ENCODE measurements at places on chromosomes 16 and 17.

DNA sequence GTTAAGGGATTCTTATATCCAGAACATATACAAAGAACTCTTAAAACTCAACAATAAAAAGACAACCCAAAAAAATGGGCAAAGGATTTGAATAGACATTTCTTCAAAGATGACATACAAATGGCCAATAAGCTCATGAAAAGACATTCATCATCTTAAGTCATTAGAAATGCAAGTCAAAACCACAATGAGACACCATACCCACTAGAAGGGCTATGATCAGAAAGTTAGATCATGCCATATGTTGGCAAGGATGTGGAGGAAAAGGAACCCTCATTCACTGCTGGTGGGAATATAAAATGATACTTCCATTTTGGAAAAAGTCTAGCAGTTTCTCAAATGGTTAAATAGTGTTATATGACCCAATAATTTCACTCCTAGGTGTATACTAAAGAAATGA lies 9.4 kb downstream of the PLD6 start:
- no peak overlapping the region for H3K4me3 ChIP-seq
- H3K4me1 ChIP-seq: peaks cover 3% of the 10 kb centered on the region
- H3K36me3 ChIP-seq: no peaks in the 10 kb centered on the region

DNA sequence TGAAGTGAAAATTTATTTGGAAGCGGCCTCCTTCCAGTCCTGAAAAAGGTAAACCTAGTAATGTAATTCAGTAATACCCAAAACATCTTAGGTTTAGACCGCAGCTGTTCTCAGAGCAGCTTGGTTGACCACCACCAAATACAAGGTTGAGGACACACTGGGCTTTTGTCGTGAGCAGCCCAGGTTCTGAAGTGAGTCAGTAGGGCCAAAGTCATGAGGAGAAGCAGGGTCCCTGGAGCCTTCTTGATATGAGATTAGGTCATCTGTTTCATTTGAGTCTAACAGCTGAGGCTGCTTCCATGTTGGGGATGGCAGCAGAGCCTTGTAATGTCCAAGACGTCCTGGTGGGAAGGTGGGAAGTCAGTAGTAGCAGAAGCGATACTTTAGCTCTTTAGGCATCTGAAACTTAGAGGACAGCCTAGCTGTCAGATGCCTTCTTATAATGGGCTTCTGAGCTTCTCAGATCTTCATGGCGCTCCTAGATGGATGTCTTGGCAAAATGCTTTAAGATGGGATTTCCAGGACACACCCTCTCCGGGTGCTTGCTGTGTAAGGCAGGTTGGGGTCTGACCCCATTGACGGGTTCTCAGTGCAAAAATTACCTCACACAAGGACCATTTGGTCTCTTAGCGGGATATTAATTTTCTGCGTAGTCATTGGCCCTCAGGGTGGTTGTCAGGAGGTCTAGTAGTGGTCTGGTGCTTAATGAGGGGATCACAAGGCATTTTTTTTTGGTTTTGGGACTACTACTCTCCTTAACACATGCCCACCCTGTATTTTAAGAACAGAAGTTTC lies 2.4 kb downstream of the ALKBH5 start:
- no peak for DNase-seq
- H3K27me3 ChIP-seq: no peaks in the 10 kb centered on the region
- H3K4me3 ChIP-seq: peak overlapping the region; percentile 95
- peaks cover 47% of the 10 kb centered on the region for H3K4me1 ChIP-seq

GRCh38 chr17:73686126-73686525 lies 41.9 kb upstream of the SDK2 start:
- DNase-seq: no peak
- peaks cover under 1% of the 10 kb centered on the region for H3K4me1 ChIP-seq
- no peak overlapping the region for H3K27ac ChIP-seq

- no peak for DNase-seq
- no peak overlapping the region for H3K4me3 ChIP-seq
- no peaks in the 10 kb centered on the region for H3K4me1 ChIP-seq
Observed at GRCh38 chr16:27127308-27127707, 60.6 kb downstream of the C16orf82 start.

- H3K36me3 ChIP-seq: peaks cover 6% of the 10 kb centered on the region
- no peak for DNase-seq
- H3K27me3 ChIP-seq: no peaks in the 10 kb centered on the region
Observed at GRCh38 chr16:1311212-1311737, 1.8 kb downstream of the UBE2I start.

GRCh38 chr16:67386861-67387455 lies 6.3 kb downstream of the TPPP3 start:
- no peak for DNase-seq
- H3K4me1 ChIP-seq: peaks cover 12% of the 10 kb centered on the region
- no peak overlapping the region for H3K4me3 ChIP-seq
- H3K27me3 ChIP-seq: peaks cover 11% of the 10 kb centered on the region
- H3K36me3 ChIP-seq: no peaks in the 10 kb centered on the region

GRCh38 chr17:76111956-76112355 lies 8.4 kb upstream of the EXOC7 start:
- DNase-seq: no peak
- H3K27ac ChIP-seq: no peak overlapping the region
- no peak overlapping the region for H3K4me3 ChIP-seq
- H3K4me1 ChIP-seq: no peaks in the 10 kb centered on the region
- H3K27me3 ChIP-seq: no peaks in the 10 kb centered on the region

- DNase-seq: no peak
- peaks cover 7% of the 10 kb centered on the region for H3K27me3 ChIP-seq
- peak overlapping the region; percentile 12 for H3K4me3 ChIP-seq
- peak overlapping the region; percentile 19 for H3K27ac ChIP-seq
- H3K36me3 ChIP-seq: no peaks in the 10 kb centered on the region
- peaks cover 50% of the 10 kb centered on the region for H3K4me1 ChIP-seq
Observed at GRCh38 chr16:50696126-50696525, 2.7 kb downstream of the NOD2 start.

DNA sequence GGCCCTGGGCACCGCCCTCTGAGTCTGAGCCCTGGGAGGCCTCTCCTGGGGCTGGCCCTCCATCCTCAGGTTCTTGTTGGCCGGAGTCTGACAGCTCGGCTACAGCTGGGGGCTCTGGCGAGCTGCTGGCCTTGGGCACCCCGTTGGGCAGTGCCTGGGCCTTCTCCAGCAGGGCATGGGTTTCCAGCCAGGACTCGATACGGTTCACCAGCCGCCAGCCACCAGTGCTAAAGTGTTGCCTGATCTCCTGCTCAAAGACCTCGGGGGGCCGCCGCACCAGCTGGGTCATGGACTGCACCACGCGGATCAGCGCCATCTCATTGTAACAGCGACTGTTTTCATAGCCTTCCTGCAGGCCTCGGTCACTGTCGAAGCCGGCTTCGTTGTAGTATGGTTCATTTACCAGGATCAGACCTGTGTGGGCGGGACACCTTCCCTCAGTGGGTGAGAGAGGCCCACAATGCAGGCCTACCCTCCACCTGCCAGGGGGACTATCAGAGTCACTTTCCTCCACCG lies 6.8 kb downstream of the SPHK1 start:
- H3K36me3 ChIP-seq: peaks cover 15% of the 10 kb centered on the region
- no peak overlapping the region for H3K4me3 ChIP-seq
- peaks cover 5% of the 10 kb centered on the region for H3K4me1 ChIP-seq
- no peak overlapping the region for H3K27ac ChIP-seq
- no peaks in the 10 kb centered on the region for H3K27me3 ChIP-seq

- peak overlapping the region; percentile 53 for H3K27ac ChIP-seq
- H3K36me3 ChIP-seq: no peaks in the 10 kb centered on the region
- DNase-seq: peak; percentile 68
- peaks cover 3% of the 10 kb centered on the region for H3K27me3 ChIP-seq
Observed at GRCh38 chr16:67244387-67245185, 2.7 kb downstream of the FHOD1 start.

DNA sequence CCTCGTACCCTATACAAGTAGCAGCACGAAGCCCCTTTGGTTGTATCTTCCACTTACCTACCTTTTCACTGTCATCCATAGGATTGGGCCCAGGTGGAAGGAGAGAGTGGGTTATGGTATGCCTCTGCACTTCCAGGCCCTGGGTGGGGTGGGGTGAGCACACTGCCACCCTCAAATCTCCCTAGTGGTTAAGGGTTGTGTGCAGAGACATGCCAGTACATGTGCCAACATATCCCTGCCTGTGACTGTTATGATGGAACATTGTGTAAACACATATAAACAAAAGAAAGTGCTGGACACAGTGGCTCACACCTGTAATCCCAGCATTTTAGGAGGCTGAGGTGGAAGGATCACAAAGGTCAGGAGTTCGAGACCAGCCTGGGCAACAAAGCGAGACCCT lies 11.1 kb downstream of the HROB start:
- no peaks in the 10 kb centered on the region for H3K27me3 ChIP-seq
- no peak overlapping the region for H3K4me3 ChIP-seq
- no peak overlapping the region for H3K27ac ChIP-seq

- no peak overlapping the region for H3K4me3 ChIP-seq
- peaks cover 8% of the 10 kb centered on the region for H3K4me1 ChIP-seq
- peaks cover 1% of the 10 kb centered on the region for H3K27me3 ChIP-seq
- no peak for DNase-seq
Observed at GRCh38 chr17:78375401-78376151, 2.9 kb upstream of the PGS1 start.

- H3K36me3 ChIP-seq: peaks cover 27% of the 10 kb centered on the region
- no peak for DNase-seq
- H3K4me3 ChIP-seq: no peak overlapping the region
Observed at GRCh38 chr16:46583036-46583435, 38.1 kb downstream of the SHCBP1 start.

GRCh38 chr16:23145608-23146007 lies 3.6 kb downstream of the USP31 start:
- H3K4me3 ChIP-seq: no peak overlapping the region
- peaks cover 9% of the 10 kb centered on the region for H3K4me1 ChIP-seq
- no peak for DNase-seq
- H3K27me3 ChIP-seq: no peaks in the 10 kb centered on the region
- no peak overlapping the region for H3K27ac ChIP-seq

DNA sequence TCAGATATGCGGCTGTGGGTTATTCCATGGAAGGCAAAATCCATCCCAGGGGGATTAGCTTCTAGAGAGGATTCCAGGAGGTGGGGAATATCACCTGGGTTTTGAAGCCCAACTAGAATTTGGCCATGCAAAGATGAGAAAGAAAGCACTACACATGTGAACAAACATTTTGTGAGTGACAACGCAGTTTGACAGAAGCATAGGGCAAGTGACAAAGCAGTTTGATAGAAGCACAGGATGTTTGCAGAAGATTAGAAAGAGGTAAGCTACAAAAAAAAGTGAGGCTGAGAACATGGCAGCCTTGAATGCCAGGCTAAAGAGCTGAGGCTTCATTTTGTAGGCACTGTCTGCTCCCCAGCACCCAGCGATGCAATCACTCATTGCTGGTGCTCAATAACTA lies 12.3 kb upstream of the KRT38 start:
- H3K4me1 ChIP-seq: no peaks in the 10 kb centered on the region
- no peaks in the 10 kb centered on the region for H3K36me3 ChIP-seq
- no peak for DNase-seq
- H3K27me3 ChIP-seq: peaks cover 12% of the 10 kb centered on the region

GRCh38 chr17:76142039-76142584 lies 1.1 kb upstream of the FOXJ1 start:
- peaks cover 11% of the 10 kb centered on the region for H3K27me3 ChIP-seq
- no peak for DNase-seq
- peak overlapping the region; percentile 85 for H3K27ac ChIP-seq
- peaks cover 38% of the 10 kb centered on the region for H3K4me1 ChIP-seq
- H3K4me3 ChIP-seq: peak overlapping the region; percentile 74

GRCh38 chr17:19708431-19709175 lies 7.8 kb downstream of the SLC47A2 start:
- H3K4me1 ChIP-seq: no peaks in the 10 kb centered on the region
- no peaks in the 10 kb centered on the region for H3K27me3 ChIP-seq
- H3K36me3 ChIP-seq: no peaks in the 10 kb centered on the region

GRCh38 chr17:41814195-41814594 lies 1.4 kb downstream of the FKBP10 start:
- H3K4me1 ChIP-seq: peaks cover 18% of the 10 kb centered on the region
- no peak for DNase-seq
- no peak overlapping the region for H3K4me3 ChIP-seq
- peaks cover 13% of the 10 kb centered on the region for H3K27me3 ChIP-seq
- no peak overlapping the region for H3K27ac ChIP-seq
- H3K36me3 ChIP-seq: no peaks in the 10 kb centered on the region

DNA sequence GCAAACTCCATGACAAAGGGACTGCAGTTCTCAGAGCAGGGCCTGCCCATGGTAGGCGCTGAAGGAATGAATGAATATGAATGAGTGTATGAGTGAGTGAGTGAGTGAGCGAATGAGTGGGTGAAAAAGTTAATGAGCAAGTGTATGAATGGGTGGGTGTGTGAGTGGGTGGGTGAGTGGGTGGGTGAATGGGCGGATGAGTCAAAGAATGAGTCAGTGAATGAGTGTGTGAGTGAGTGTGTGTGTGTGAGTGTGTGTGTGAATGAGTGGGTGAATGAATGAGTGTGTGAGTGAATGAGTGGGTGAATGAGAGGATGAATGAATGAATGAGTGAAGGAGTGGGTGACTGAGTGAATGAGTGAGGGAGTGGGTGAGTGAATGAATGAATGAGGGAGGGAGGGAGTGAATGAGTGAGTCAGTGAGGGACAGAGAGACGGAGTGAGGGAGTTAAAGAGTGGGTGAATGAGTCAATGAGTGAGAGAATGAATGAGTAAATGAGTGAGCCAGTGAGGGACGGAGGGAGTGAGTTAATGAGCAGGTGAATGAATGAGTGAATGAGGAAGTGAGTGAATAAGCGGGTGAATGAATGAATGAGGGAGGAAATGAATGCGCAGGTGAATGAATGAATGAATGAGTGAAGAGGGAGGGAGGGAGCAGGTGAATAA lies 11.1 kb upstream of the CHMP6 start:
- H3K4me1 ChIP-seq: peaks cover 8% of the 10 kb centered on the region
- peak overlapping the region; percentile 8 for H3K4me3 ChIP-seq
- DNase-seq: no peak
- H3K36me3 ChIP-seq: no peaks in the 10 kb centered on the region
- H3K27me3 ChIP-seq: peaks cover 8% of the 10 kb centered on the region
- H3K27ac ChIP-seq: peak overlapping the region; percentile 49

DNA sequence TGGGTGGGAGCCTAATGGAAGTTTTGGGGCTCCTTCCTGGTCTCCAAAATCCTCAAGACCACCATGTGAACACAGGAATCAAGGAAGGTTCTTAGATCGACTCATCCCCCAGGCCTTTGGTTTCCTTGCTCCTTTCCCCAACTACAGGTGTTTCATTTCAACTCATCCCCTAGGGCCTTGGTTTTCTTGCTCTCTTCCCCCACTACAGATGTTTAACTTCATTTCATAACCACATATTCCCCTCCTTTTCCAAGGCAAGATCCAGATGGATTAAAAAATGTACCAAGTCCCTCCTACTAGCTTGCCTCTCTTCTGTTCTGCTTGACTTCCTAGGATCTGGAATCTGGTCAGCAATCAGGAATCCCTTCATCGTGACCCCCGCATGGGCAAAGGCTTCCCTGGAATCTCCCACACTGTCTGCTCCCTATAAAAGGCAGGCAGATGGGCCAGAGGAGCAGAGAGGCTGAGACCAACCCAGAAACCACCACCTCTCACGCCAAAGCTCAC lies at the start of gene CCL11:
Gene CCL11, plus strand, starts transcription at position 457 of the 507 bp plus-strand sequence. CDS start 67 bp downstream, outside the sequence.
- H3K36me3 ChIP-seq: no peaks in the 10 kb centered on the region
- H3K27me3 ChIP-seq: peaks cover 15% of the 10 kb centered on the region
- no peak within 1 kb of the TSS for H3K27ac ChIP-seq
- H3K4me1 ChIP-seq: no peaks in the 10 kb centered on the region

Data from memory B cell (primary cell).